ENCODE measurements at places on chromosomes 2 and 18.

DNA sequence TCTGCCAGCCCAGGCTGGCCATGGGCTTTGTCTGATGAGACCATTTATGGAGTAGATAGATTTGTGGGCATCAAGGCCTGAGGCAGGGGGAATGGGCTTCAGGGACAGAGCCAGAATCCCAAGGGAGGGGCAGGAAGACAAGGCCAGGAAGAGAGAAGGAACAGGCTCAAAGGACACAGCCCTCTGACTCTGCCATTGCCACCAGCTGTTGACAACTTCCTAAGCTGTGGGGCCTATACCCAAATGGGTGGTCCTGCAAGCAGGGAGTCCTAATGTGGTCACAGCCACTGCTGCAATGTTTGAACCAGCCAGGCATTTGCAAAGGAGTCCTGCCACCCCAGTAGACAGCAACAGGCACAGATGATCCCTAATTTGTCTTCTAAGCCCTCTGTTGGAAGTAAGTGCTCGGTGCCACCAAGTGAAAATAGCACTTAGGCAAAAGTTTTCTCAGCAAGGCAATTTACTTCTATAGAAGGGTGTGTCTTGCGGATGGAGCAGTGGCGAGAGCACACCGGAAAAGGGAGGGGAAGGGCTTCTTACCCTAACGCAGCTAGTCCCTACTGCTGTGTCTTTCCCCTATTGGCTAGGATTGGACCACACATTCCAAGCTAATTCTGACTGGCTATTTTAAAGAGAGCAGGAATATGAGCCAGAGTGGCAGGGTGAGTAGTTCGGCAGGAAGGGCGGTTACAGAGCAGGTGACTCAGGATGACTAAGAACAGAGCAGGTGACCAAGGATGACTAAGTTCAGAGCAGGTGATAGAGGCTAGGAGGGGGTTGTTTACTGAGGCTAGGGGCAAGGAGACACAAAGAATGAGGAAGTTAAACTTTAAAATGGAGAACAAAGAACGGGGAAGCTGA, 47.2 kb downstream of the C1QL2 start:
- DNase-seq = no peak

- peak; percentile 32 for DNase-seq
Observed at GRCh38 chr2:2286592-2286991, 44.5 kb downstream of the MYT1L start.

DNA sequence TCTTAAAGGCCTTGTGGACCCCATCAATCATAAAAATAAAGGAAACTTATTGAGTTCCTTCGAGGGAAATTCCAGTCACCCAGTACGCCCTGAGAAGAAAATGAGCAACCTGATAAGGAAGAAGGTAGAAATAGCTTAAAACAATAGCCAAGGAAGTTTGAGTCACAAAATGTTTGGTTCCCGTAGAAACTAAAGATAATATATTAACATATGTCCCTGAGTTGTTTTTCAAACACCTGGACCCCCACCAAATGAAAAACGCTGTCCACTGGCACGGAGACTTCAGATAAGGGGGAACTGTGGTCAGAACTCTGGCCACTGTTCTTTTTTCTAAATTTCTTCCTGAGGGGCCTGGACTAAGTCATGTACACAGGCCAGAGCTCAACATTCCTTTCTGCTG, 669.1 kb downstream of the ADCYAP1 start:
- no peak for DNase-seq

- DNase-seq = no peak
Observed at GRCh38 chr2:33645861-33646260, 46.8 kb upstream of the FAM98A start.

- no peak for DNase-seq
Observed at GRCh38 chr2:903223-903900, 47.3 kb upstream of the SNTG2 start.

DNA sequence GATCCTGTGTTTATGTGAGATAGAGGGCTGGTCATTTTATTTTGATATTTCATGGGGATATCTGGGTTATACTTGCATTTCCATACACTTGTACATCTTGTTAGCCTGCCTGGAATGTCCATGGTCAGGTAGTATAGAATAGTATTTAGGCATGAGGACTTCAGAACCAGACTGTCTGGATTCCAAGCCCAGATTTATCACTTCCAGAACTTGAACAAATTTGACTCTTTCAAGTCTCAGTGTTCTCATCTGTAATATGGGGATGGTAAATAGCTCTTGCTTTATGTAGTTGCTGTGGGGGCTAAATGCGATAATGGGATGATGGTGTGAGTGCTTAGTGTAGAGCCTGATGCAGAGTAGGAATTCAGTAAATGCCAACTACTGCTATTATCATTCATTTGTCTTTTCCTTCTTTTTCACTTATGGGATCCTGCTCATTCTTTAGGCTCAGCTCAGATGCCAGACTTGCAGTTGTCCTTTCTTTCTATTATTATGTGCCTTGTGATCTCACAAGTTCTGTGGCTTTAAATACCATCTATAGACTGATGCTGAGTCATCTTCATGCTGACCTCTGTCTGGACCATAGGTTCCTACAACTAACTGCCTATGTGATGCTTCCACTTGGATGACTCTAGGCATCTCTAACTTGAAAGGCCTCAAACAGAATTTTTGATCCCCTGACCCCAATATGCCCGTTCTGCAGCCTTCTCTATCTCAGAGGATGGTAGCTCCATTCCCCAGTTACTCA, 67.4 kb downstream of the POLE4 start:
- no peak for DNase-seq

GRCh38 chr2:72915320-72915906, 1.9 kb upstream of the EMX1 start:
- DNase-seq = no peak

DNA sequence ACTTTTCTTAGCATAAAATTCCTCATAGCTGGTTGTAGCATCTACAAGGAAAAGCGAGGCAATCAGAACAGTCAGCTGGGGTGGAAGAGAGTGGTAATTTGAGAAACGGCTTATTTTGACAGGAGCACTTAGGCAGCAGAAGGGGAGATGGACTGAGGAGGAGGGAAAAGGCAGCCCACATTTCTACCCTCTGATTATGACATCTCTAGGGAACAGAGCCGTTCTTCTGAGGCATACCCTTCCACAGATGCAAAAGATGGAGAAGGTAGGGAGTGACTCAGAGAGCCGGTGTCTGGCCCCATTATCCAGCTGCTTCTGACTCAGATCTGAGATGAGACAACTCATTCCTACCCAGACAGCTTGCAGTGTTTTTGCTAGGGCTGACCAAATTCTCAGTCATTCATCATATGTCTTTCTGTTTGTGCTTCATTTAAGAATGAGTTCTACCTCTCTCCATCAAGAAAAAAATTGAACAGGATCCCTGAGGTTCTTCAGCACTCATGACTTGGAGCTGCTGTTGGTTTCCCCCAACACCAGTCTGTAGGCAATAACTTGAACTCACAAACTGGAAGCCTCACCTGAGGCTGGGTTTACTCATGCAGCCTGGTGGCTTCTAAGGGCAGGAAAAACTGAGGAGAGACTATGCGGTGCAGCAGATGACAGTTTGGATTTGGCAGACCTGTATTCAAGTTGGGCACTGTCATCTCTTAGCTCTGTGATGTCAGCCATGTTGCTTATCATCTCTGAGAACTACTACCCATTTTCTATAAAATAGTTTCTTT, 15.9 kb upstream of the SEC11C start:
- no peak for DNase-seq

DNA sequence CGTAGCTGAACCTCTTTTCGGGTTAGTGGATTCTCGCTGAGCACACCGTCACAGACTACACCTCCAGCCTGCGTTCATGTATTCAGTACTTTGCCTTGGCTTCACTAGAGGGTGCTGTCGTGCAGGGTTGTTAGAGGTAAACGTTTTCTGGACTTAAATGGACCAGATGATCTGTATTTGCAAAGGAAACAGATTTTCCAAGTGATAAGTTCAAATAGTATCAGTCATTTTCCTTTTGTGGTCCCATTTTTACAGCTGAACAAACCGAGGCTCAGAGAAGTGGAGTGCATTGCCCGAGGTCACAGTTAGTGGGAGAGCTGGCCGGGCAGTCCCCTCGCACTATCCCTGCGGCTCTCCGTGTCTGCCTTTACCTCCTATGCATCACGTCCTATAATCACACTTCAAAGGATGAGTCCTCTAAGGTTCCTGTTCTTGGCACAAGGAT, 125.9 kb downstream of the MAP4K4 start:
- no peak for DNase-seq

DNA sequence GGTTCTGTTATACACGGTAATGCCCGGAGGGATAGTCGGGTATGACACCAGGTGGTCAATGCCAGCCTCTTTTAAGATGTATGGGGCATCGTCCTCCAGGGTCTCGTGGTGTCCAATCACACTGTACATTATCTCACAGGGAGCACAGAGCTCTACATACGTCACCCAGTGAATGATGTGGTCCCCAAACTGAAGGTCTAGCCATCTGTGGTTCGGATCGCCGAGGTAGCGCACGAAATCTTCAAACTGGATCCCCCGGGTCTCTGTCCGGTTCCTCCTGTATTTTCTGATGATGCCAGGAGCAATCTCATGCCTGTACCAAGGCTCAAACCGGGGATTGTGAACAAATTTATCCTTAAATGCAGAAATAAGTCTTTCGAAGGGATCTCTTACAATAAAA, 24.1 kb downstream of the CHST10 start:
- no peak for DNase-seq

- DNase-seq = peak; percentile 56
Observed at GRCh38 chr2:45922577-45922988, 271.1 kb downstream of the PRKCE start.

- DNase-seq = no peak
Observed at GRCh38 chr2:219877728-219878127, 250.3 kb downstream of the SLC4A3 start.

- DNase-seq = no peak
Observed at GRCh38 chr2:237919593-237919992, 47.2 kb upstream of the UBE2F start.

DNA sequence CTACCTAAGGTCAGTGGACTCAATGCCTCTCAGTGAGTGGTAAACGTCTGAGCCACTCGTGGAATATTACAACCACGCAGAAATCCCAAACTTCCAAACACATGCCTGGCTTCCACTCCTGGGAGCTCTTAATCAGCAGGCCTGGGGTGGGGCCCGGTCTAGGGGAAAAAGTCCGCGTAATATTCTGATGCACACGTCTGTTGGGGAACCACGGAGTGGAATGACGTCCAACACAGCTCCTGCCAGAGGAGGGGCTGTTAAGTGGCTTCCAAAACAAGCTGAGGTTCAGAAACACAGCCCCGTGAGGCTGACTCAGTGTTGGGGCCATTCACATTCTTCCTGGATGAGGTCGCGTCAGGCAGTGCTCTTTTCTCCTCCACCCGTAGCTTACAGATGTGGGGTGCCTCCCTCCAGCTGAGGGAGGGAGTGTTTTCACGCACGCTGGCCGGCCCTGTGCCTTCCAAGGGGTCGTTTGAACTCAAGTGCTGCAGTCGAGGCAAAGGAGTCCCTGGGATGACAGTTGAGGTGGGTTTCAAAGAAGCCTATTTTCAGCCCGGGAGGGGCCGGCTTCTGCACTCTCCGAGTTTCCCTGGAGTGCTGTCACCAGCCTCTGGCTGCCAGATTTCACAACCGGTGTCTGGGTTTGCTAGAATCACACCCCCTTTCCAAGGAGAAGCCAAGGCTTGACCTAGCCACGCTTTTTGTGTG, 73.1 kb downstream of the ACKR3 start:
- no peak for DNase-seq

DNA sequence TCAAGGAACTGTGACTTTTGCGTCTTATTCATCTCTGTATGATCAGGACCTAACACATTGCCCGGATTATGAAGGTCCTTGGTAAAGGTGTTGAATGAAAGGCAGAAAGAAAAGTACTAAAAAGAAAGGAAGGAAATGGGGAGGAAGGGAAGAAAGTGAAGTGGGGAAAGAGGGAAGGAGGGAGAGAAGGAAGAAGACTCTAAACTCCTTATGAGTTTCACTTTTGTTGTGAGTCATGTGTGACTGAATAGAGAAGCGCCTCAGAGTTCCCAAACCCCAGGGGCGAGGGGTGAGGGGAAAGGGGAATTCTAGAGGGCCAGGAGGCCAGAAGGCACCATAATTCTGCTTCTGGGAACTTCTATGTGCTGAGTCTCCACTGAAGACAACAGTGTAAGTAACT, 30.9 kb upstream of the OSBPL6 start:
- no peak for DNase-seq

DNA sequence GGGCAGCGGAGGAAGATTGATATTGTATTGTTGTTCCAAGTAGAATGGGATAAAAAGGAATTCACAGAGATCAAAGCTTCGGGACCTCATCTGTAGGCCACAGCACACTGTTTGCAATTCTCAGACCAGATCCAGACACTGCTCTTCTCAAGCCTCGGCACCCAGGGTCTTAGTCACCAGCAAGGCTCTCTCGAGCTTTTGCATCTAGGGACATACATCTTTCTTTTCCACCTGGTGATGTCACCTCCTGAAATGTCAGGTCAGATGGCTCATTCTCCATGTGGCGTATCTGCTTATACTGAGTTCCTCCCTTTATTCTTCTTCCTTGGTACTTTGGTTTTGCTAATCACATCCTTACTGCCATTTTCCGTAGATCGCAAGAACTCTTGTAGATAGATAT, 42.9 kb upstream of the SNTG2 start:
- DNase-seq = no peak

DNA sequence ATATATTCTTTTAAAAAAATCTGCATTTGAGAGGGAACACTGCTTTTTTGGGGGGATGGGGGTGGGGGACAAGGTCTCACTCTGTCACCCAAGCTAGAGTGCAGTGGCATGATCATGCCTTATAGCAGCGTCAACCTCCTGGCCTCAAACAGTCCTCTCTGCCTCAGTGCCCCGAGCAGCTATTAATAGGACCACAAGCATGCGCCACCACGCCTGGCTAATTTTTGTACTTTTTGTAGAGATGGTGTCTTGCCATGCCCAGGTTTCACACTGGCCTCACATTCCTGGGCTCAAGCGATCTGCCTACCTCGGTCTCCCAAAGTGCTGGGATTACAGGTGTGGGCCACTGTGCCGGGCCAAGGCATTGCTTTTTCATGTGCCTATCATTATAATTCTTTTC, 154.2 kb downstream of the ATAD2B start:
- no peak for DNase-seq

DNA sequence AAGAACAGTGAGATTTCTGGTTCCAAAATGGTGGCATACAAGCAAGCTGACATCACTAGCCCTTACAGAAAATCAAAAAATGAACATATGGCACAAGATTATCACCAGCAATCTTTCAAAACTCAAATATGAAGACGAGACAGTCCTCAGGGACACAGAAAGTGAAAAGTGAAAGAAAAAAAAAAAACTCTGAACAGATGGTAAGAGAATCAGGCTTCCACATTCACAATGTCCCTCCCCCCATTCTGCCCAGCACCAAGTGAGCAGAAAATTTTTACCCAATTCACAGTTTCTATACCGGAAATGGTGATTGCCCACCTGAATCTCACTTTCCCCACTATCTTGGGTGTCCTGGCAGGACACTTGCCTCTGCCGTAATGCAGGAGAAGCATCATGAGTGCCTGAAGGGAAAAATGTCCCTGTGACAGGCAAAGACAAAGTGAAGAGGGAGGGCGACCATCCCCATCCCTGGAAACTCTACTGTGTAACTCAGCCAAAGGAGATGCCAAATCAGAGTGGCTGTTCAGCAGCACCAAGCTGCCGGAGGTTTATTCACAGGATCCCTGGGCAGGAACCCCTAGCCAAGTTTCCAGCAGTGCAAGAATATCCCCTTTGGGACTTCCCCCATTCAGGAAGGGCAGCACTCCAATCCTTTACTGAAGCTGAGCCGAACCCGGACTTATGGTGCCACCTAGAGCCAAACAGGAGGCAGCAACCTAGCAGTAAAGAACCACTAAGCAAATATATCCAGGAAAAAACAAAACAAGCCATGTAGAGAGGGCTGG, 312.2 kb downstream of the LRATD1 start:
- DNase-seq = no peak

All from NCI-H1092 (cell line).